ENCODE measurements at places on chromosomes 12 and 14.

DNA sequence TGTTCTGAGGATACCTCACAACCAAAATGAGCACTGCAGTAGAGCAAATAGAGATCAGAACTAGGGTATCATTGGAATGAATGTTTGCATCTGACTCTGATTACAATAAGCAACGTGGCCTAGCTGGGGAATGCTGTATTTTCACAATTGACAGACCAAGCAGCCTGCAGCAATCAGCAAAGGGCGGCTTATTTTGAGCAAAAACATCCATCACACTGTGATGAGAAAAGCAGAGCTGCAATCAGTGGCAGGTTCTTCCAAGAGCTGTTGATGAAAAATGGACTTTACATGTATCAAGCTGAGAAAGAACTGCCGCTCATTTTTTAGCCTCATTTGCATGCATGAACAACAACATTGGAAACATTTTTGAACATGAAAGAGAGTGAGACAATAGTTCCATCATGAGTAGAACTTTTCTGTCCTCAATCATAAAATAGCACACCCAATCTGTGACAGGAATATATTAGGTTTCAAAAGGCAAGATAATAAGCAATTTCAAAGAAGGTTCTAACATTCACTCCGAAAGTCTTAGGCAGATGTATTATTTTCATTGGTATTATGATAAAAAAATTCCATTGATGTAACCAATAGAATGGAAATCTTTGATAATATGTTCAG lies 249.7 kb upstream of the FBXO33 start:
- DNase-seq: no peak

GRCh38 chr14:22008766-22009165 lies 335.1 kb upstream of the OR4E1 start:
- no peak for DNase-seq

GRCh38 chr12:10551375-10551774 lies 45.7 kb downstream of the EIF2S3B start:
- no peak for DNase-seq

DNA sequence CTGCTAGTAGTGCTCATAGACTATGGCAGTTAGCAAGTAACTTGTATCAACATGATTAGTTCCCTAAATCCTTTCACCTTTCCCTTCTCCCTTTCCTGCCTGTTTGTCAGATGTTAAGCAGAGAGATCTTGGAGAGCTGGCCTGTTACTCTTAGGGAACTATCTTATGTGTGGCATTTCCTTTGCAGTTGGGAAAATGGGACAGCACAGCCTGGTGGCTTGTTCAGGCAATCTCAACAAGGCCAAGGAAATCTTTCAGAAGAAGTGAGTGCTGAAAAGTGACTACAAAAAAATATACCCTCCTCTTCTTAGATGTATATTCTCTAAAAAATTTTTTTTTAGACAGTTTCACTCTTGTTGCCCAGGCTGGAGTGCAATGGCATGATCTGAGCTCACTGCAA lies 7.4 kb downstream of the PARP2 start:
- no peak for DNase-seq

DNA sequence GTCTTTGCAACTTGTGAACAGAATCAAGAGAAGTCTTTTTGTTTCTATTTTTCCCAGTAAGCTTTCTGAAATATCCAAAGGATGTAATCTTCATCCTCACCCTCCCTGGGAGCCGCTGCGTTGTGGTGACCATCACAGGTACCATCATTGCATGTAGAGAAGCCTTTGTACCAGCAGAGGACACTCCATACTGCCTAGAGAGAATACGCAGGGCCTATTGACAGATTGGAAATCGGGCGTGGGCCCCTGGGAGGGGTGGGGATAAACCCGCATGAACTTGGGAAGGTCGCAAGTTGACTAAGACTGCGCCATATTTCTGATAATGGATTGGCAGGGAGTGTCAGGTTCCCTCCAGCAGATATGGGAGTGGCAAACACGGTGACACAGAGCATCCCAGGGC lies 12.7 kb downstream of the KRT1 start:
- DNase-seq: no peak

GRCh38 chr12:76470028-76470939 lies 89.3 kb downstream of the OSBPL8 start:
- peak; percentile 91 for DNase-seq

DNA sequence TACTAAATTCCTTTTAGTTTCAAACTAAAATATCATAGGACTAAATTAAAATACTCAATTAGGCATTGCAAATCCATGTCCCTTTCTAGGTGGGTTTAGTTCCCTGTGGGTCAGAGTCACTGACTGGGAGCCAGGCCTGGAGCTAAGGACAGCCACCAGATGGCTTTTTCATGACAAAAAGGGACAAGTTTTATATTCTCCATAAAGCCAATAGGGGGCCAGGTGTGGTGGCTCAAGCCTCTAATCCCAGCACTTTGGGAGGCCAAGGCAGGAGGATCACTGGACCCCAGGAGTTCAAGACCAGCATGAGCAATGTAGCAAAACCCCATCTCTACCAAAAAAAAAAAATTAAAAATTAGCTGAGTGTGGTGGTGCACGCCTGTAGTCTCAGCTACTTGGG lies 35.4 kb upstream of the EIF5 start:
- no peak for DNase-seq

DNA sequence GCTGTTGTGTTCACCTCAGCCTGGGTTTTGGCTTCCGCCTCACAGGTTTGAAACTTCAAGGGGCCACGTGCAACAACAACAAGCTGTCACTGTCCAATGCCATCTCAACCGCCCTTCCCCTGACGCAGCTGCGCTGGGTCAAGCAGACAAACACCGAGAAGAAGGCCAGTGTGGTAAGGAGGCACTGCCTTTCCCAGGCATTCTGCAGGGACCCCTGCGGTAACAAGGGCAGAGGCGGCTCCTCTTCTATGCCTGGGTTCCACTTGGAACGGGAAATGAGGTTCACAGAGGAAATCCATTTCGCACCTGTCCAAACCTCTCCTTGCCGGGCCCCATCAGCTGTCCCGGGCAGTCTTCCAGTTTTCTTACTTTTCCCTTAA lies 36.8 kb downstream of the HSP90AA1 start:
- no peak for DNase-seq

GRCh38 chr14:70714055-70714550 lies 72.4 kb downstream of the TTC9 start:
- DNase-seq: peak; percentile 69

DNA sequence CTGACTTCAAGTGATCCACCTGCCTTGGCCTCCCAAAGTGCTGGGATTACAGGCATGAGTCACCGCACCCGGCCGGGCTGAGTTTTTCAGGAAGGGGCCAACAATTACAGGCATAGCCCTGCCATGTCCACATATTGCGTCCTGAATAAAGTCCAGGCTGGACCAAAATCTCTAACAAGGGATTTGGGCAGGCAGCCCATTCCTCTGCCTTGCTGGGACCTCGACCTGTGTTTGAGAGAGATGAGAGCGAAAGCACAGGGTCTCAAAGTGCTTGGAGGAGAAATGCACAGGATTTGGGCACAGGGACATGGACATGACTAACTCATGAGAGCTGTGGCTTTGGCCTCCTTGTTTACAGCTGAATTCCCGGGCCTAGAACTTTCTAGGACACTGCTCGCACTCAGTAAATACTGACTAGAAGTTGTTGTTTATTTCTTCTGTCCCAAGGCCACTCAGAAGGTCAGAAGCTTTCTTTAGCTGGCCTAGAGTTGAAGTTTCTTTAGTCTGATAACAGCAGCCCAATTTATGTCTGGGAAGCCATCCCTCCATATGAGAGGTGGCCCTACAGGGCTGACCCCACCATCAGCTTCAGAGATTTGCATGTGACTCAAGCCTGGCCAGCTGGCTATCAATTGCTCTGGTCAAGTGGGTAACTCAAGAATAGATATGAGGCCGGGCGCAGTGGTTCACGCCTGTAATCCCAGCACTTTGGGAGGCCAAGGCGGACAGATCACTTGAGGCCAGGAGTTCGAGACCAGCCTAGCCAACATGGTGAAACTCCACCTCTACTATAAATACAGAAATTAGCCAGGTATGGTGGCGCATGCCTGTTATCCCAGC lies 11.7 kb downstream of the CAMKK2 start:
- DNase-seq: no peak

DNA sequence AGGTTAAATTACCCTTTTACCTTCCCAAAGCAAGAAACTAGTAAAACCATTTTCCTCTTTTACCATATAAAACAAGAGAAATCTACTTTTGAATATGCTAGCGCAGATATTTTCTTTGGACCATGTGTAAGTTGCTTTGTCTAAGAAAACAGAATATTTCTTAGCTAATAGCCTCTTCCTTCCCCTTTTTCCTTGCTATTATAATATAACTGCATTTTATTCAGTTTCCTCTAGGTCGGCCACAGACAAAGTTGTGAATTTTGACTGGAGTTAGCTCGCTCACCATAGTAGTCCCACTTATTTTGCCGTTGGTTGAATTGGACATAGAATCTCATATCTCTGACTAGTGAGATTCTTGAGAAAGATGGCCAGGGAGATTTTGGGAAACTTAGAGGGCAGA lies 115.6 kb downstream of the PLEKHA5 start:
- no peak for DNase-seq

DNA sequence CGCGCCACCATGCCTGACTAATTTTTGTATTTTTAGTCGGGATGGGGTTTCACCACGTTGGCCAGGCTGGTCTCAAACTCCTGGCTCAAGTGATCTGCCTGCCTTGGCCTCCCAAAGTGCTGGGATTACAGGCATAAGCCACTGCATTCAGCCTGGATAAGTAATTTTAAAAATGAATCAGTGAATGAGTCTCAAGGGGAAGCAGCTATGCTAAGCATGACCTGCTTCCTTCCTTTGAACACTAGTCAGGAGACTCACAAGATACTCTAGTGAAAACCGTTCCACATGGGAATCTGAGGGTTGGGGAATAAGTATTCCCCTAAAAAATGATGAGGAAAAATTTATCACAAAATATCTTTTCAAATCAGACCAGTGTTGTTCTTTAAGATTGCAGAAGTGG lies 10.7 kb upstream of the FAM234B start:
- no peak for DNase-seq

- DNase-seq: no peak
Observed at GRCh38 chr14:32384464-32384863, 55.4 kb downstream of the AKAP6 start.

DNA sequence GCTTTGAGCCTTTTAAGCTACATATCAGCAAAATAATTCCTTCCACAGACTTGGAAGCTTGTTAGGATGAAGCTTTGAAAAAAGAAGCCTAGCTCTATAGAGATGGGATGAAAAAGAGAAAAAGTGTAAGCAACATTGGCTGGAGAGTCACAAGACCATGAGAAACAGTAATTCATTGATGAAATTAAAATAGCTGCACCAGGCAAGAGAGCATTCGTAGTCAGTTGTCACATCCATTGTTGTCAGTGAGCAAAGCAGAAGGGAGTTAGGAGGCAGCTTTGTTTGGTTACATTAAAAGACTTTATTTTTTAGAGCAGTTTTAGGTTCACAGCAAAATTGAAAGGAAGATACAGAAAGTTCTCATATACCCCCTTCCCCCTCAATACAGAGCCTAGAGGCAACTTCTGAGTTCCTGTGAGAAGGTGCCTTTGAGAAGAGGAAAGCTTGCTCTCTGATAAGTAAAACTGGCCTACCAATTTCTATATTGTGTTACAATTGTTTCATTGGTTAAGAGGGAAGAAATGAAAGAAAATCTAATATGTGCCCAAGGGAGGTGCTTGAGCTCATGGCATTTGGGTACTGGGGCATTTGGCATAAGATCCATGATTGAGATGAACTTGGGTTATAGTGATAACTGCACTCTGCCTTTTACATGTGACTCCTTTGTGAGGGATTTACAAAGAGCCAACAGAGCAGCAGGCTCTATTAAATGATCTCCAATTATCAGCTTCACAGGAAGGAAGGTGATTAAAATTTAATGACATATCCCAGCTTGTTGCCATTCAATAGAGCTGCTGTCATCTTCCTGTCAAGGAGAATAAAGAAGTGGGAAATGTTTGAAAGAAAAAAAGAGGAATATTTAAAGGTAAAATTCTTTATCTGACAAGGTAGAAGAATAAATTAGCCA lies 361.3 kb upstream of the TMTC1 start:
- DNase-seq: no peak

DNA sequence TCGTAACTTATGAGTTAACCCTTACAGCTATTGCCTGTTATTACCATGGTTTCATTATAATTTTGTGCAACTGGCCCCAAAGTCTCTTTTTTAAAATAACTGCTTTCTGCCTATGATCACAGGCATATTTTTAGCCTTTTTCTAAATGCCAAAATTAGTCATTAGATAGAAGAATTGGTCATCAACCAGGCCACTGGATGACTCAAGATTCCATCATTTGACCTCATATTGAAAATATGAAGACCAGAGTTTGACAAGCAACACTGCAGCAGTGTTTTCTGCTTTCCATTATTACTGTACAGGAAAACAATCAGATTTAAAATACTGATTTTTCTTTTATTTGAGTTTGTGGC lies 54.7 kb upstream of the OTOGL start:
- peak; percentile 93 for DNase-seq
